ENCODE measurements at places on chromosomes 12 and 14. TPM values are rescaled to one million over a fixed set of nuclear protein-coding genes. Genes with fewer than 3 reads are reported as not detected.

The MDP1 gene
- total RNA-seq: 4.3 TPM

The KLHL33 gene
- 0.19 TPM for total RNA-seq

The LUM gene
- 10.7 TPM for total RNA-seq

The SMIM41 gene
- total RNA-seq: not detected

The PELI2 gene
- total RNA-seq: 1.1 TPM

The KRT6B gene
- total RNA-seq: not detected

The RDH5 gene
- 46.8 TPM for total RNA-seq

The OLR1 gene
- total RNA-seq: 0.31 TPM
